EL (cell line): ENCODE measurements at places on chromosomes 2 and 18.

- DNase-seq: no peak
These were observed 28.4 kb upstream of the ME2 start for GRCh38 chr18:50850307-50851065.

DNA sequence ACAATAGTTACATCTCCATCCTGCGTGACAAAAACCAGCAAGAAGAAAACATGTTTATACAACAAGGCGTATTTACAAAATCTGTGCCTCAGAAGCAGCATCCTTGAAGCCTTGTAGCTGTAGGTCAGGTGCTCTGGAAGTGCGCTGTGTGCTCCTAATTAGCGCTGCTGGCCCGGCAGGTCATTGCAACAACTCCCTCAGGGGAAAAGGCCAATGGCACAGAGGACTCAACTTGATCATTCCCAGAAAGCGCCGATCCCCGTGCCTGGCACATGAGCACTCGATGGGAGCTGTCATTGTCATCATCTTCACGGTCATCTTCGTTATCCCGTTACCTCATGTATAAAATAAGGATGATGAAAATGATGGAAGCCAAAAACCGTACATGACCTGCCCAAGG, 58.5 kb downstream of the EIPR1 start:
- DNase-seq: no peak

DNA sequence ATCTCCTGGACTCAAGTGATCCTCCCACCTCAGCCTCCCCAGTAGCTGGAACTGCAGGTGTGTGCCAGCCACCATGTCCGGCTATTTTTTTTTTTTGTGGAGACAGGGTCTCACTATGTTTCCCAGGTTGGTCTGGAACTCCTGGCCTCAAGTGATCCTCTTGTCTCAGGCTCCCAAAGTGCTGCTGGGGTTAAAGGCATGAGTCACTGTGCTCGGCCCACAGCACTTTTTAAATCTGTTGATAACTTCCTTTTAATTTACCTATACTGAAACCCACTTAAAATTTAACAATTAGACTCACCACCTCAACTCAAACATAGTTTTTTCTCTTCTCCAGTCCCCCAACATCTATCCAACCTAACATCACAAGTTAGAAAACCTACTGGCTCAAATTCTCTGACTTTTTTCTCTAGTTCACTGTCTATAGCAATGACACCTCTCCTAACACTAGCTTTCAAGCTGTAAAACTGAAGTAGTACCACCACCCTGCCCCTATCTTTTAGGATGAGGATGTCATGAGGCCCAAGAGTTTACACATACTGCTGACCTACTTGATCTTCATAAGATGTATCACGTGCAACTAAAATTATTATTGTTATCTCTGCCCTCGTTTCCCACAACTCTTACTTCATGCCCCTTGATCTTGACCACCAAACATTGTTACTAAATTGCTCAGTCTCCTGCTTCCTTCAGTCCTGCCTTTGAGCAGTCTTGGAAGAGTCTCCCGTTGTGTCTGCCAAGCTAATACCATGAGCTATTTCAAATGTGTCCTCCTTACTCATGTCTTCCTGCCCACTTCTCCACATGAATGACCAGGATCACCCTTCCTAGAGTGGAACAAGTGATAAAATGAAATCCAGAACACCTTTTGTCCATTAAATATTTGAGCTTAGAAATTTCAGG, 142.3 kb upstream of the ZFP36L2 start:
- DNase-seq: no peak

DNA sequence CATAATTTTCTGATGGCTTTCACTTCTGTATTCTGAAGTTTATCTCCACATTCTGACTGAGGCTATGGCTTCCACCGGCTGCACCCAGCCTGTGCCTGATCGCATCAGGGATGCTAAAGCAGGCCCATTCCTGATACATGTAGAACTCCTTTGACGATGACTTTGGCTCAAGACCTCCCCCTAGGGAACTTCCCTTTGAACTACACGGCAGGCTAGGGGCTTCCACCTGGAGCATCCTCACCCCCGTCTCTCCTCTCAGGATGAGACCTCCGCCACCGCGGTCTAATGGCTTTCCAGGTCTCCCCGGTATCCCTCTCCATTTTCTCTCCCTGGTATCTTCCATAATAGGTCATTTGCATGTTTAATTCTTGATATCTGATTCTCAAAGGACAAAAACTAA, 214.9 kb upstream of the CHST9 start:
- no peak for DNase-seq

DNA sequence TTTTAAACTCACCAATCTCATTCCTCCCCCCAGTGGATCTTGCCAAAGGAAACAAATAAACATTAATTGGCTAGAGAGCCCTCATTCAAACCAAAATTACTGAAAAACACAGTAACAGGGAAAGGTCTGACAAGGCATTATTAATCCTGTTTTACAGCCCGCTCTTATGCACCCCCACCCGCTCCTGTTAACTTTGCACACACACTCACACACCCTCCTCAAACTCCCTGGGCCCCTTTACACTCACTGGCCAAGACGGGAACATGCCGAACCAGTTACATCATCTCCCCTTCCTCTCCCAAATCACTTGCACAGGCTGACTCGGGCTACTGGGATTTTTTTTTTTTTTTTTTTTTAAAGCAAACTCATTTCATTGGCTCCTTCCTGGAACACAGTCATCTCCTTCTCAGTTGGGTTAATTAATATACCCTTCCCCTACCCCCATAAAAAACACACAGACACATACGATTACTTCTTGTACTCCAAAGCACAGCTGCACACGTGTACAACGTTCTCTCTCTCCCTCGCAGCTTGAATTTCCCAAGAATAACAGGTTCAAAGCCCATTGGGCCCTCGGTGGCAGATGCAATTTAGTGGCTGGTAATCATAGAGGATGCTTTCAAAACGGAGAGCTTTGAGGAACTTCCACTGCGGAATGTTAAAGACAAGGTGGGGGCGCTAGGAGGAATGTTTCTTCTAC, 31.8 kb downstream of the KLF7 start:
- DNase-seq: peak; percentile 97

DNA sequence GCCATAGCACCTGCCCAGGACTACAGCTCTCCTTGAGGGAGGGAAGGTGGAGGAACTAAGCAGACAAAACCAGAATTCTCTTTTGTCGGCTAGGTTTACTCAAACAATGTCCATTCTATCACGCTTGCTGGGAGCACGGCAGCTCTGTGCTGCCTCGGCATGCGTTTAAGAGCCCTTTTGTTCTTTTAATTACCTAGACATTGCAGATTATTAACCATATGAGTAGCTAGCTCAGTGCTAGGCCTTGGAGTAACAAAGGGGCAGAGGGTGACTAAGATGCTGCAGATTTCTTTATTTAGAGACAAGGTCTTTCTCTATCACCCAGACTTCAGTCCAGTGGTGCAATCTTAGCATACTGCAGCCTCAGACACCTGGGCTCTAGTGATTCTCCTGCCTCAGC, 11.1 kb downstream of the MSGN1 start:
- no peak for DNase-seq

DNA sequence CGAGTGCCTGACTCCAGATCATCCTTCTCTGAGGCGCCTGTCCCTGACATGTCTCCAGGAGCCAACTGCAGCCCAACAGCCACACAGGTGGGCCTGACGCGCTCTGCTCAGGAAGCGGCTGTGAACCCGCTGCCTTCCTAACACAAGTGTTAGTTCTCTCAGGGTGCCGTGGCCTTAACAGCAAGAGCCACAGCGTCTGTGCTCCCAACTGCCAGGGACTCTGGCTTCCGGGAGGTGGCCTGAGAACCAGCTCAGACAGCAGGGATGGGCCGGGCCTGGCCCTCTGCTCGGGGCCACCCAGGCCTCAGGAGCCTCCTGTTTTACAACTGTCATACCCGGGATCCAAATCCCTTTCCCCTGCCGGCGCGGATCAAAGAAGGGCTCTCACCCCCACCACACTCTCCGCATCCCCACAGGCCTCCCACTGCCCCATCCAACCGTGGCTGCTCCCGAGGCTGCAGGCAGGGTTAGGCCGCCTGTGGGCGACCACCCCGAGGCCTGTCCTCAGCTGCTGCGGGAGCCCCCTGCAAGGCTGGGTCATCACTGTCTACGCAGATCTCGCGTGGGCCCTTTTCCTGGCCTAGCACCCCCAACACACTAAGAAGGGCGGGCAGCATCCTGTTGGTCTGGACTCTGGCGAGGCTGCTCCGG, 114.2 kb upstream of the ZNF236 start:
- DNase-seq: no peak

DNA sequence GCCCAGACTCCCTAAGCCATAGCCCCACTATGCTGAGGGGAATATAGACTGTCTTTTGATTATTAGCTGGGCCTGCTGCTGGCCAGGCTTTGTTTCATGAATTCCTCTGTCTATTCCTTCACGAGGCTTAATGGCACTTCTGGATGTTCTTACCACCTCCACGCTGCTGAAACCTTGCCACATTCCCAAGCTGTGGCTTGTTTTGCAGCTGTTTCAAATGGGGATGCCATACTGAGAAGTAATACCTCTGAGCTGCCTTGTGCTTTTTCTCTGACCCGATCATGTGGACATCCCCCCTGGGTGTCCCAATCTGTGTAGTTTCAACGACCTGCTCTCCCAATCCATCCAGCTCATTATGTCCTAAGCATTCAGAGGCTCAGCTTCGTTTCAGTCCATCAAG, 114.1 kb downstream of the ICOS start:
- no peak for DNase-seq

GRCh38 chr2:99552529-99552928, 62.7 kb upstream of the REV1 start:
- DNase-seq: no peak

- no peak for DNase-seq
These were observed 10.5 kb downstream of the PCARE start for GRCh38 chr2:29063646-29064345.

DNA sequence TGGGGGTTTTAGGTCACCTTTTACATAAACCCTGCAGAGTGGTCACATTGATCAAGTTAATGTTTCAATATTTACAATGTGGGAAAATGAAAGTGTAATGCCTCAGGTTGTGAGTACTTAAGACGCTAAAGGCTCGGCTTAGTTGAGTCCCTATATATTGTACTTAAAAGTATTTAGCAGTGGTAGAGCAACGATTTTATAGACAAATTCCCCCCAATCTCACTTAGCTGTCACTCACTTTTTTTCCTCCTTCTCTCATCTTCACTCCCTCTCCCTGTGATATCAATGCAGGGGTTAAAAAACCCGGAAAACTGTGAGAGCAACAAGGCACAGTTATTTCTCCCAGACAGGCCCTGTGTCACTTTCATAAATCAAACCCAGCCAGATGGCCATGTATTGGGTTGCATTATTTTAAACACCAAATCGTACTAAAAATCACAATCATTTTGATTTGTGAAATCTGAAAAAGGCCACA, 5.4 kb downstream of the POU3F3 start:
- DNase-seq: no peak
